ENCODE measurements at places on chromosomes 7 and 10. TPM values are rescaled to one million over a fixed set of nuclear protein-coding genes. Genes with fewer than 3 reads are reported as not detected.

- peak; percentile 90 for DNase-seq
Measured at GRCh38 chr7:51139796-51140195, 176.8 kb downstream of the COBL start.

GRCh38 chr7:28536259-28536658 is 123.9 kb downstream of the CREB5 start:
- no peak for DNase-seq

DNA sequence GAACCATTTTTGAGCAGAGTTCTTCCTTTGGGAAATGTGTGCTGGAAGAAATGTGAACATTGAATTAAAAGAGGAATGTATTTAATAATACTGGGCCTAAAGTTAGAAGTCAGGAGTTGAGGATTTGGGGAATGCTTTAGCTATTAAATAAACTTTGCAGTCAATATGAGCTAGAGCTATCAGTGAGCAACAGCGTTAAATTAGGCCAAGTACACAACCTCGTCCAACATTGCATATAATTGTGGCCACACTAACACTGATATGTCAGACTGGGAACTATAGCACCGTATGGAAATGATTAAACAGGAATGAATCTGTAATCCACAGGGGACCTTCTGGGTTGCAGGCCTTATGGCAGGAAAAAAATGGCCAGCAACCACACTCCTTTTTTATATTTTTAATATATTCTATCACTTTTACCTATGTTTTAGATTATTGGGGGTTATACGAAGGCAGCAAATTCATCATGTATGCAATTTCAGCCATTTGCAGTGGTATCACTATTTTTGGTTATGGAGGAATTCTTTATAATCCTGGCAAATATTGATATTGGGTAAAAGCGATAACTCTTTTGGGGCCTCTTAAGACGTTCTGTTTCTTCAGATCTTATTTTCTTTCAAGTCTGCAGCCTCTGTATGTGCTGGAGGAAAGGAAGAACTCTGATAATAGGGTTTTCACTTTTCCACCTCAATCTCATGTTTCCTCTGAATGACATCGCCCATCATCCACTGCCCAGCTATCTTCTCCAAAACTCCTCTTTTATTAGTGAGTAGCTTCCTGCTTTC is 236.3 kb upstream of the PLXDC2 start:
- DNase-seq, result no peak

Gene SHH
- 0.20 TPM for total RNA-seq

Gene NPFFR1
- not detected for total RNA-seq
